Fibroblast of the aortic adventitia (primary cell): ENCODE measurements at places on chromosomes 7 and 10. TPM values are rescaled to one million over a fixed set of nuclear protein-coding genes. Genes with fewer than 3 reads are reported as not detected.

OR9A2 gene
- not detected in 2 replicates for total RNA-seq

DOCK1 gene
- 69.7 and 75.2 TPM in 2 replicates for total RNA-seq

HSPA12A gene
- 10.3 and 18.8 TPM in 2 replicates for total RNA-seq

GRCh38 chr7:755413-755805 is 28.3 kb upstream of the PRKAR1B start:
- no peak for DNase-seq

DNA sequence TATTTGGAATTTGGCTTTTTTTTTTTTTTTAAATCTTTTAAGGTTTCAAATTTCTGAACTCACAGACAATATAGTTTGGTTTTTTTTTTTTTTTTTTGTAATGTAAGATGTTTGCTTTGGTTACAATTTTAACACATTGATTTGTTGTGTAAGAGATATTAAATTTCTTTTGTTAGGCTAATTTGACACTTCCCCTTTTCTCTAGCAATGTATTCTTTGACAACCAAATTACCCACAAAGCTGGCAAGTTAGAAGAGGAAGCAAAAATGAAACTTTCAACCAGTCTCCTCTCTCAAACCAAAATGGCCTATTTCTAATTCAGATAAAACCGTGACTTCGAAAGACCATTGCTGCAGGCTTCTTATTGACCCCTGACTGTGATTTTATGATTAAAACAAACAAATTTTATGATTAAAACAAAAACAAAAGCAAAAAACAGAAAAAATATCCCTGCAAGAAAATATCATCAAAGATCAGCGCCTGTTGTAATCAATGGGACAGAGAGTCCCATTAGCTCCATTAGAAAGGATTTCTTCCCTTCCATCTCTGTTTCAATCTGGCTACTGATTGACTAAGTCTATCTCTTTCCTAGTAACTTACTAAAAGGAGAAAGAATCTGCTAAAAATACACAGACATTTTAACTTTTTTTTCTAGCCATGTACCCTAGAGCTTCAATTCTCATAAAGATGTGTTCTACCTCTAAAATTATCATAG is 489.2 kb downstream of the MDFIC start:
- DNase-seq = no peak

DNA sequence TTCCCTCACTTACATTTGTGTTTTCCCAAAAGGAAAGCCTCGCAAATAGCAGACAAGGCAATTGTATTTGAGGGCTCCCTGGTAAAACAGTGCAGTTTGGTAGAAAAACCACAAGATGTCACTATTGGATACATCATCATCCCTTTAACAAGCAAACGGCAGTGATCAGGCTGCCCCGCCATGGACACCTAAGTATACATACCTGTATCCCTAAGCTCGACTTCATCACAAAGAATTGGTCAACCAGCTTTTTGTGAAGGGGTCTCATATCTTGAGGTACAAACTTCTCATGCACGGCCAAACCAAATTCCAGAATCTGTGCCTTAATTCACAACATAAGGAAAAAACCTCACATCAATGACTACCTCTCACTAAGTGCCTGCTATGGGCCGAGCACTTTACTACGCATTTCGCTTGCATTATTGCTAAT is 179.5 kb upstream of the IMMP2L start:
- peak; percentile 82 for DNase-seq

- no peak for DNase-seq
Observed at GRCh38 chr7:73429215-73429614, 4.4 kb upstream of the FZD9 start.
